CD4-positive, alpha-beta T cell treated with Interleukin-4 for 4 hours (primary cell): ENCODE measurements at places on chromosomes 5 and 9.

GRCh38 chr5:77066184-77066583, 20.9 kb downstream of the ZBED3 start:
- no peak for DNase-seq

DNA sequence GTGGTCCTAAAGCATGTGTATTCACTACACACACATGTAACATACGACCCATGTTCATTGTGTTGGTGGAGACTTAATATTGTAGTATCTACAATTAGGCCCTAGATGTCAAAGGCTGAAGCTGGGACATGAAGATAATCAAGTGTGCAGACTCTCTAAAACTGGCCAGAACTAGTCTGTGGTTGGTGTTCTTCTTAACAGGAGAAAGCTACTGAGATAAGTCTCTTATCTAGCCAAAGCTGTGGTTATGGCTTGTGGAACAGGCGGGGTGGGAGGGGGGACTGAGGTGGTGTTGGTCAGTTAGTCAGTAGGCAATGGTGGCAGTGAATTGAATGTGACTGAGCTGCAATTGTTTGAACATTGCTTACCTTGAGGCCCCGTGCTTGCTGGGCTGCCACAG, 112.7 kb upstream of the SLC24A2 start:
- DNase-seq: no peak

DNA sequence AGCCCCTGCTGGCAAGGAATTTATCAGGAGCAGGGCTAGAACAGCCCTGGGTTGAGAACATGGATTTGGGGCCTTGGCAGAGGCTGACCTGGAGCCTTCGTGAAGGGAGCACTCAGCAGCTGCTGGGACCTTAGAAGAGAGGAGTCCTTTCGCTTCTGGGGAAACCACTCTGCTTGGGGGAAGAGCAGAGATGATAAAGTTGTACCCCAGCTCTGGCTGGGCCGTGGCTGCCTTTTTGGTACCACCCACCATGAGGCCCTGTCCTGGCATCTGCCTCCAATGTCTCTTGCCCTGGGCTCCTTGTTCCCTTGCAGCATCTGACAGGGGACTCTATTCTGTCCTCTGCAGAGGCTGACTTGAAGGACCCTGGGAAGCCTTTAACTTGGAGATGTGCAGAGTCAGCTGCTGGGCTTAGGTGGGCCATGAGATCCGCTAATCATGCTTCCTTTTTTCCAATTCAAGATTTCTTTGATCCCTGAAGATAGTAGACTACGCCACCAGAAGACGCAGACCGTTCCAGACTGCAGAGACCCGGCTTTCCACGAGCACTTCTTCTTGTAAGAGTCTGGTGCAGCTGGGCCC, 20.2 kb downstream of the RGS3 start:
- no peak for DNase-seq

- DNase-seq: no peak
Measured at GRCh38 chr9:995781-996180, 19.3 kb downstream of the DMRT3 start.

DNA sequence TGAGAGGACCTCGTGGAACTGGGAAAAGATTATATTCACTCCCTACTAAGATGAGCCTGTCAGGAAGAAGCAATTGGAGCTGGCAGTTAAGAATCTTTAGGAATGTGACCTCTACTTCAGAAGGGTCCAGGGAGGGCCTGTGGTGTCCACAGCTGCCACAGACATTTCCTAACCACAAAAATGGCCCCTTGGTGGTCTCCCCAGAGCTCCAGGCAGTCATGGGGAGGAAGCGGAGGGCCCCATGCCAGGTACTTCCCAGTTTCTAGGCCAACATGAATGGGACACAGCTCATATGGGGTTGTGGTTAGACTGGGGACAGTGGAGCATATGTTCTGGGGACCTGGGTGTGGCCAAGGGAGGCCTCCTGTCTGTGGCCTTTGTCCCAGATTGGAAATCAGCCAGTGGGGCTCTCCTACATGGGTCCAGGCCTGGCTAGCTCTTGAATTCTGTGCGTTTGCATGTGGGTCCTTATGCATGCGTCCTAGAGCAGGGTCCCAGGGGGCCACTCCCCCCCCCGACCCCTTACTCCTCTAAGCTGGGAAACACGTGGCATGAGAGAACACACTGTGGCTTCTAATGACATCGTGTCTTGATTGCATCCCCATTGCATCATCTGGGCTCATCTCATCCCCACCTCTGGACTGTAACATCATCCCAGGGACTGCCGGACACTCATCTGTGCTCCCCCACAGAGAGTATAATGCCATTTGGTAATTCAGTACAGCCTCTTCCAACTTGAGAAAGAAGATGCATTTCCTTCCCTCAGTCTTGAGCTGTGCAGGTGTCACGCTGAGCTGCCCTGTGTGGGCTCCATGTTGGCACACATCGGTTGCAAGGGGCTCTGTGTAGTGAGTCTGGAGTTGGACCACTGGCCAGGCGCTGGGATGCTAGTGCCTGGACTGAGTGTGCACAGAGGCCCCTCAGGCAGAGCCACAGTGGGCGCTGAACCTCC, 31.3 kb downstream of the IRF1 start:
- DNase-seq: no peak
